ENCODE measurements at places on chromosomes 7 and 10.

DNA sequence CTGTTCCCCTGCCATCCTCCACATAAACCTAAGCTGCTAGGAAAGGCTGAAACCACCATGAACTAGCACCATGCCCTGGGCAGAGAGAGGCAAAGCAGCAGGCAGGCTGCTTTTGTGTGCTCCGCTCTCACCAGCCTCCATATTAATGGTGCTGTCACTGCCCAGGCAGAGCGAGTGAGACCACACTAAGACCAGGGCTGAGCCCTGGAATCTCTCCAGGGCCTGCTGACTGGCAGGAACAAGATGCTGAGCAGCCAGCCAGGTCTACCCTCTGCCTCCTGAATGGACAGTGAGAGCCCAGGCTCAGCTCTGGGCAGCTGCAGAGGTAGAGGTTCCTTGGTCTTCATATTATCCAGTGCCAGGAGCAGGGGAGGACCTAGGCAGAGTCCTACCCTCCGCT, 1.6 kb upstream of the CRHR2 start:
- DNase-seq, result no peak

DNA sequence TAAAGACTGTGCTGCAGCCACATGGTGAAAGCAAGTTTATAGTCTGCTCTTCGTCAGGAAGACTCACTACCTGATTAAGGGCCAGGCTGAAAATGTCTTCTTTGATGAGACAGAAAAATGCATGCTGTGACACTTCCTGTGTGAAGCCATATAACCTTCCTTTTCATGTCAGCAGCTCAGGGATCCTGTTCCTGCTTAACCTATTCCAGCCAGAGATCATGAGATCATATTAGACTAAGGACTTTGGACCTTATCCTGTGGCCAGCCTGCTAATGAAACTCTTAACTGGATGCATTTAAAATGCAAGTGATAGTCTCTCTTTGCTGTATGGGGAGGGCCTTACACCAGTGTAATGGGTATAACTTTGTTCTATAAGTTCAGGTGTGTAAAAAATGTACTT, 165.2 kb downstream of the PTEN start:
- no peak for DNase-seq

- DNase-seq, result no peak
Measured at GRCh38 chr7:148091882-148092281, 498.7 kb upstream of the C7orf33 start.

GRCh38 chr10:25811052-25811685, 122.9 kb upstream of the MYO3A start:
- DNase-seq, result no peak

DNA sequence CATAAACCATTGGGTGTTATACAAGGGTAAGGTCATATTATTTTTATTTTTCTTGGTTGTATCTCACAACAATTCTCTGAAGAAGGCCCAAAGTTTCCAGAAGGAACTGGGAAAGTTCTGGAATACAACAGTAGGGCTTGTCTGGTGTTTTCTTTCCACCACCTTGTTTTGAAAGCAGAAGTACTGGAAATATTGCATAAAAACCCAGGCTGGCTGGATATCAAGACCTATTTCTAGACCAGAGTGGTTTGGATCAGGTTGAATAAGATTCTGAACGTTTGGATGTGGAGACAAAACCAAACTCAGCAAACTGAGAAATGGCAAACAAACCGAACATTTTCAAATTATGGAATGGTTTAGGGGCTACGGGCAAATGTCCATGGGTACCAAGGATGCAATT, 182.6 kb upstream of the FZD8 start:
- no peak for DNase-seq

- peak; percentile 73 for DNase-seq
Measured at GRCh38 chr7:78702770-78703169, 750.7 kb downstream of the MAGI2 start.

DNA sequence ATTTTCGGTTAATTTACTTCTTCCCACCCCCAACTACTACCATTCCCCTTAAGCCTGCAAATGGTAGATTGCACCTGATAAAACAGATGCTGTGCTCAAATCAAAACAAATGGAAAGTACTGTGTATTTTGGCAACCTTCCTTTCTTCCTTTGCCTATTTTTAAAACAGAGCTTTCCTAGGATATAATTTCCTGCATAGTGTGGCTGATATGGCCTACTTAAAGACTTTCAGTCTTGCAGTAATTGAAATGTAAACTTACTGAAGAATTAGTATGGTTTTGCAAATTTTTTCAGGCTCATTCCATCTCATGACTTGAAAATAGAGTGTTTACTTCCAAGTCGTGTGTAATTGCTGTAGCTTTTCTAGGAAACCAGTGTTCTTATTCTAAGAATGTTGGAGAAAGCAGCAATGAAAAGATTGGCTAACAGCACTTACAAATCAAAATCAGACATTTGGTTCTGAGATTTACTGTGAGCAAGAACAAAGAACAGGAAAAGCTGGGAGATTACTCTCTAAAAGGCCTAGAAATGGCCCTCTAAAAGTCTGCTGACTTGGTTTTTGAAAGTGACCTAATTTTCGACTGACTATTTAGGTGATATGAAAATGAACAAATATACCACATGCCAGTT, 52.0 kb downstream of the REEP3 start:
- DNase-seq, result no peak

GRCh38 chr7:108001764-108002725, 916 bp downstream of the LAMB1 start:
- DNase-seq, result peak; percentile 54

GRCh38 chr10:72697716-72698115, 5.8 kb downstream of the MCU start:
- DNase-seq, result no peak

GRCh38 chr7:1486571-1486970, 17.6 kb downstream of the INTS1 start:
- DNase-seq, result no peak

GRCh38 chr7:24786941-24787340, 29.7 kb upstream of the GSDME start:
- DNase-seq, result peak; percentile 93

DNA sequence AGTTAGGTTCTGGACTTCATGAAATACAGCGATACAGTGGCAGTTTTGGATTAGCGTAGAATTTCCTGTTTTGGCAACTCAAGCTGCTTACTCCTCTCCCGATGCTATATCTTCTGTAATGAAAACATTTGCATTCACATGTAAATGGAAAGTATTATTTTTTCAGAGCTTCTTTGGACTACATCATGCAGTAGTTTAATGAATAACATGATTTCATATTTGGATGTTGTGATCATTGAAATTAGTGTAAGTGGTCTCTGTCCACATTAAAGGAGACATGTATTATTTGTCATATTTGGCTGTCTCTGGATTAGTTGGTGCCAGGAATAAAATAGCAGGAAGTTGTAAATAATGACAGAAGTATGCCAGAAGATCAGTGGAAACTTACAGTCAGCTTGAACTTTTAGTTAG, 331.6 kb downstream of the GFRA1 start:
- DNase-seq, result no peak

DNA sequence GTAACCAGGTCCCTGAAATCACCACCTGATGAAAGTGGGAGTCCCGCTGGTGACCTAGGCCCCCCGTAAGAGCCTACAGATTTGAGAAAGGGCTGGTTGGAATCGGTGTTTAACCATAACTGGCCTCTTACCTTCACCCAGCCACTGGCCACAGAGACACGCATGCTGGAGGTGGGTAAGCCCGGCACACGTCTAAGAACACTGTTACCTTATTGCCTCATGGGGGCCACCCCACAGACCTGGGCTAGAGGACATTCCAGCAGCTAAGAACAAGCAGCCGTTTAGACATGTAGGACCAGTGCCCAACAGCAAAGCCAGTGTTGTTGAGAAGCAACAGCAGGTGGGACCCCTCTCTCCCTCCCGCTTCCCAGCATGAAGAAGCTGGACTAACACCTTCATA, 2.5 kb upstream of the GDF2 start:
- no peak for DNase-seq

DNA sequence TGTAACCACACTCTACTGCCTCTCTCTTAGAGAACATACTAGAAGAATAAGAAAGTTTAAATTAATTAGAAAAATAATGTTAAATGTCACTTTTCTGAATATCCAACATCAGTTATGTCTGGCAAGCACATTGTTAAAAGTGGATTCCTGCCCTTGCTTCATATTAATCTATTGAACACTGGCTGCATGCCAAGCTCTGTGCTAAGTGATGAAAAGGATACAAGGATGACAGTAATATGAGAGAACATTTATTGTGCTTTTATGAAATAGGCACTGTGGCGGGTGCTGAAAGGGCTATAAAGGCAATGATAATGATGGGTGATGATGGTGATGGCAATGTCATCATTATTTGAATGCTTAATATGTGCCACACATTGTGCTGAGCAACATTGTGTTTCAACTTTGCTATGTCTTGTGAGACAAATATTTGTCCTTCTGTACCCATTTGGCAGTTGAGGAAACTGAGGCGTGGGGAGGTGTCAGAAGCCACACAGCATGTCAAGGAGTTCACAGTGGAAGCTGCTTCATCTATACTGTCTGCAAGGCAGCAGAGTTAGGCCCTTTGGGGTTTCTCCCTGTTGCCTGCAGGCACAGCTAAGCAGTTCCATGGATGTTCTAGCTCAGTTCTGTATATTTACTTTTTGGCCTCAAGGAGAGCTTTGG, 64.2 kb upstream of the RAPGEF5 start:
- DNase-seq, result no peak

DNA sequence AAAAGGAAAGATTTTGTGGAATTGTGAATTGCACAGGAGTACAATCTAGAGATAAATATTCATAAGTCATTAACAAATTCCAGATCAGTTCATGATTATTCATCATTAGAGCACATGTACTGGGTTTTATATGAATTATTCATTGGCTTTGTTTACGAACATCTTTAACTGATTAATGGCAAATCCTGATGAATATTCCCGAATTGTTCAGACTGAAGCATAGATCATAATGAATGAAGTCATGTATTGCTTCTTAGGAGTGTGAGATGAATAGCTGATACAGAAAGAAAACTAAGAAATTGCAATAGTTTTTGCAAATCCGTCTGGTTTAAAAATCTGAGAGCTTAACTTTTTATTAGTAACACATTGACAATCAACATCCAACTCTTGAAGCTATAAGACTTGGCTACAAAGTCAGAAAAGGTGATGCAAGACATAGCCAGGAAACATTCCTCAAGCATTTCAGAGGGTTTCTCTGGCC, 183.6 kb upstream of the DGKB start:
- peak; percentile 2 for DNase-seq

- DNase-seq, result no peak
Measured at GRCh38 chr7:109611656-109612055, 1042.0 kb downstream of the DNAJB9 start.

- no peak for DNase-seq
Measured at GRCh38 chr10:30456266-30456665, 22.3 kb downstream of the MAP3K8 start.
